ENCODE measurements at places on chromosomes 3 and 15. TPM values are rescaled to one million over a fixed set of nuclear protein-coding genes. Genes with fewer than 3 reads are reported as not detected.

Gene IL12A
- total RNA-seq: 0.21 TPM

DNA sequence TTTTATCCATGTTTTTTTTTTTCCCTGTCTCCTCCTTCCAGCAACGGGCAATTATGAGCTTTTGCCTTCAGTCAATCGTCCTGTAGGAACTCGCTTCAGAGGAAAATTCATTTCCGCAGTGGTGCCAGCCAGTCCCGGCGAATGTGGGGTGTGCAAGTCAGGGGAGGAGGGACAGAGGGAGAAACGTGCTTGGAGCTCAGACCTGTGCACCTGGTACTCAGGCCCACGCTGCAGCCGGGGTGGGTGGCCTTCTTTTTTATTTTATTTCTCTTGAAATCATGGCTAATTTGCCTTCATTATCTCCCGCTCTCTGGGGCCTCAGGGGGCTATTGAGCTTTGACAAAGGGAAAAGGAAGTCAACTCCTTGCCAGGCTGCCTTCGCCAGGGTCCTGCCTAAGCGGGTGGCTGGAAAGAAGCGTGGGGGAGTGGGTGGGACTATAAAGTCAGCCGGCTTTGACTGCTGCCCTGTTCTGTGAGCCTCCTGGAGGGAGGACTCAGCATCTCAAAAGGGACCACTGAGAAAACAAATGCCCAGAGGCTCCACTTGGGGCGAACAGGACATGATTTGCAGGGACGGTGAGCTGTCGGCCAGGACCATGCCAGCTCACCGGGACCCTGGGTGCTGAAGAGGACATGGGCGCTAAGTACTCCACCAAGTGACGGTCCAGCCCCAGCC lies 5.5 kb downstream of the GRIP2 start:
- DNase-seq: no peak

Gene ESYT3
- total RNA-seq: 0.17 TPM

DNA sequence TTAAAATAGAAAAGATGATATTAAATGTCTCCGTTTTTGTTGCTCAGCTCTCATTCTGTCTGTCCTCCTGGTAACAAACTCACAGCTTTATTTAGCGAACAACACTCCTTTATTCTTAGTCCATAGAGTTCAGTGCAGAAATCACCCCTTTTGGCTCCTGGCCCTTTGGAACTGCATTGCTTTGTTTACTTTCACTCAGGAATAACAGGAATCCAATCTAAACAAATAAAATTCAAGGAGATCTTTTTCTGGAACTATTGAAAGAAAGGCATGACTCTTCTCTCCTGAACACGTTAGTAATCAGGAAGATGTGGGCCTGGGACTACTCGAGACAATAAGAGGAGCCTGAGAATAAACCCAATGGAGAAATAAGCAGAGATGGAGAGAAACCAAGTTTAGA lies 409.2 kb downstream of the DIPK2A start:
- no peak for DNase-seq

GRCh38 chr3:105473521-105474223 lies 107.0 kb downstream of the ALCAM start:
- no peak for DNase-seq

DNA sequence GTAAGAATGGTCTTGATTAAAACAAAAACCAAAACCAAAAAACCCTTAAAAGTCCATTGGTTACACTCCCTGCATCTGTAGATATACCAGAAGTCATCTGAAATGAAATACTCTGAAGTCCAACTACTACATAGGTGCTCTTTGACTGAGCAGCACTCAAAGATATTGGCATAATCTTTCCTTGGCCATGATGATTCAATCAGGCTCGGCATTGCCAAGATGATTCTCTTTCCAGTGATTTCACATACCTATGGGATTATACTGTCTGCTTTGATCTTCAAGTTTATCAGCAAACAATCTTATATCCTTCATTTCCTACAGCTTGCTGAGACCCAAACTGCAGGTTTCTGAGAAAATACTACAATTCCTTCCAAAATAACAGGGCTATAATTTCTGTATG lies 35.9 kb upstream of the DIPK2A start:
- DNase-seq: no peak

Gene ZIC4
- total RNA-seq: not detected

GRCh38 chr15:63243101-63243500 lies 34.3 kb upstream of the APH1B start:
- no peak for DNase-seq

DNA sequence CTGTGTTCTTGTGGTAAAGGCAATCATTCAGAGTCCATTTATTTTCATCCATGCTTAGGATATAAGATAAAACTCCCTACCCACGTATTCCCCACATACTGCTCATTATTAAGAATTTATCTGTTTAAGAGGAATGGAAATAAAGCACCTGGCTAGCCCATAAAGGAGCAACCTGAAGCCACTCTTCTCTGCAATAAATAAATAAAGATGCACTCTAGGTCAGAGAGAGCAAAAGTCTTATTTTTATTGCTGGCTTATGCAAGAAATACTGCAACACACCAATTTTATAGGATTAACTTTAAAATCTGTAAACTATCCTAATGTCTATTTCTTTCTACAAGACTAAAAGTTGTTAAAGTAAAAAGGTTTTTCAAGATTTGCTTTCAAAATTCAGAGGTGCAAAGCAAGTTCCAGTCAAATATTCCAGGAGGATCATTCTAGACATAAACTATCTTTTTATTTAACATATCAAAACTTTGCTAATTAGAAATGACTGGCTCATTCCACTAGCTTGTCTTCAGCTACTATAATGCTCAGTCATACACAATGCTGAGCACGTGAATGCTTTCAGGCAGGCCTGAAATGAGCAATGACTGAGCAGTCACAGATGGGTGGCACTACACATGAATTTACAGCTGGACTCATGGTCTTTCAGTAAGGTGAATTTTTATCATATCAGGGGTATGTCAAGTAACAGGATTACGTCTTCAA lies 7.1 kb downstream of the TJP1 start:
- DNase-seq: no peak

Gene PRSS50
- not detected for total RNA-seq

All from activated CD4-positive, alpha-beta T cell treated with anti-CD3 and anti-CD28 coated beads, Interleukin-2, amount 10 ng/mL, durations not matched to agents 24 days and 14 days (primary cell).